ENCODE measurements at places on chromosomes 5 and 9.

GRCh38 chr5:103433211-103433610 is 129.4 kb downstream of the NUDT12 start:
- DNase-seq = no peak

DNA sequence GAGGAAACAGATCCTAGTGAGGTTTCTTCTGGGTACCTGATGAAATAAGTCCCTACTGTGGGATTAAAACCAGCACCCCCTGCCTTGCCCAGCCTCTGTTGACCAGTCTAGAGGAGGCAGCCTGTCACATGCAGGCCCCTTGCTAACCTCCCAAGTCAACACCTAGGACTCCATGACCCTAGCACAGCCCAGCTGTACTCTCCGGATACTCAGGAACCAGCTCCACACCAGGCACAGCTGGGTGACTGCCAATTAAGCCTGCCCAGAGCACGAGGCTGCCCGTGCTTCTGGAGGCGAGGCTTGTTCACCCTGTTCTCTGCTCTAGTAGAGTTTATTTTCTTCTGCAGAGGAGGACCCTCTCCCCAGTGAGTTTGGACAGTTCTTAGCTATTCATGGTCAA is 92.5 kb downstream of the SNX24 start:
- no peak for DNase-seq

DNA sequence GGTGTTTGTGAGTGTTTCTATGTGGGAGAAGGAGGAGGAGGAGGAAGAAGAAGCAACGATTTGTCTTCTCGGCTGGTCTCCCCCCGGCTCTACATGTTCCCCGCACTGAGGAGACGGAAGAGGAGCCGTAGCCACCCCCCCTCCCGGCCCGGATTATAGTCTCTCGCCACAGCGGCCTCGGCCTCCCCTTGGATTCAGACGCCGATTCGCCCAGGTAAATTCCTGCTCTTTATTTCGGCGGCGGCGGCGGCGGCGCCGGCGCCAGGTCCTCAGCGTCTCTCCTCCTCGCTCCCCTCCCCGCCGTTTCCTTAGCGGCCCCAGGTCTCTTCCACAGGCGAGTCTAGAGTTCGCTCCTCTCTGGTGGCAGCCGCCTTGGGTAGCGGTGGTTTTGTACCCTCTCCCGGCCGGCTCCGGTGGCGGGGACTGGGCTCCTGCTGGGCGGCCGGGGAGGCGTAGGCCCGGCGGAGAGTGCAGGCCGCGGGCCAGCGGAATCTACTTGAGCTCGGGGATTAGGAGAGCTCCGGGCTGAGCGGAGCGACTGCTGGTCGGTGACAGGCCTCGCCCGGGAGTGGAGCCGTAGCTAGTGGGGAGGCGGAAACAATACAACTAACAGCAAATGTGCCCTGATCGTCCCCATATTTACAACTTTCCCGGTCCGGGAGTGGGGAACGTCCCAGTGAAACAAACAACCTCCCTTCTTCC is 547 bp downstream of the NIPBL start:
- peak; percentile 31 for DNase-seq

DNA sequence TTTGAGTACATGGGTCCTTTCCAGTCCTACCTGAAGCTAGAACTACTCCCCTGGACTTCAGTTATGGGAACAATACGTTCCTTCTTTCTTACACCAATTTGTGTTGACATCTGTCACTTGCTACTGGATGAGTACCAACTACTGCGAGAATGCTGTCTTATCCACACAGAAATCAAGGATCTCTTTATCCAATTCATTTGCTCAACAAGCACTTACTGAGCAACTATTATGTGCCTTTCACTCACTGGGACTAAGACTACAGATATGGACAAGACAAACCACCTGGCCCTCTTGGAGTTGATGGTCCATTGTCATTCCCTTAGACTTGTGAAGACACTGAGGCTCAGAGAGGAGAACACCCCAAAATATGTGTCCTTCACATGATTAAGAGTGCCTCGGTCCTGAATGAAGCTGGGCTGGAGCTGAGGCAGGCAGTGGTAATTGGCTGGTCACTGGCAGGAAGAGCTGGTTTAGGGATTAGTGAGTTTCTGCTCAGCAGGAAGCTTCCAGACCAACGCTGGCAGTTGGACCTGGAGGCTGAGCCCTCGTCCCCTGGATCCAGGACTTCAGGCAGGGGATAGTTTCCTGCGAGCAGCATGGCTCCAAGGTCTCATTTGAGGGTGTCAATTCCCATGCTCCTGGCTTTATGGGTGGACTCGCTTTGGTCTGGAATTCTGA is 8.4 kb upstream of the ARSI start:
- DNase-seq = no peak

- DNase-seq = no peak
Measured at GRCh38 chr5:59125011-59125961, 542.4 kb downstream of the RAB3C start.

DNA sequence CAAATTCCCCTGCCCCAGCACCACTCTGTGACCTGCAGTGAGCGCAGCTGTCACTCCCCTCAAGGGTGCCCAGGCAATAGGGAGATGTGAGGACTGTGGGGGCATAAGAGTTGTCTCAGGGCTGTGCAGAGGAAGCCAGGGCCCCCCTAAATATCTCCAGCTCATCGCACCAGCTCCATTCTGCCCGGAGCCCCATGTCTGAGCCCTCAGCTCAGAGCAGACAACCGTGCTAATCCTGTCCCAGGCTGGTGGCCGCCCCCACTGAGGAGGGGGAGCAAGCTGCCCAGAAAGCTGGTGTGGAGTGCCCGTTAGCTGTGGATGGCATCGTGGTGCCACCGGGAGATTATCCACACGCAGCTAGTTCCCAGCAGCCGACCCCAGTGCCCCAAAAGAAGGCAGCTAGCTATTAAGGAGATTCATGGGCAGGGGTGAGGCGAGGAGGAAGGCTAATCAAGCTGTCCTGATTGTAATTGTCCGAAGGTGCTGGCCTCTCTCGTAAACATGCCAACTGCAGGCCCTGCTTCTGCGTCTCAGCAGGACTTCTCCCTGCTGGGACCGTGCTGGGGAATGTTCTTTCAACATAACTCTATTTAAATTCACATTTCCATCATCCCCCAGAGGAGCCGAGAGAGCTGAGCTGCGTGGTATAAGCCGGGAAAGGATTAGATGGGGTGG is 17.0 kb upstream of the FIBCD1 start:
- DNase-seq = no peak

DNA sequence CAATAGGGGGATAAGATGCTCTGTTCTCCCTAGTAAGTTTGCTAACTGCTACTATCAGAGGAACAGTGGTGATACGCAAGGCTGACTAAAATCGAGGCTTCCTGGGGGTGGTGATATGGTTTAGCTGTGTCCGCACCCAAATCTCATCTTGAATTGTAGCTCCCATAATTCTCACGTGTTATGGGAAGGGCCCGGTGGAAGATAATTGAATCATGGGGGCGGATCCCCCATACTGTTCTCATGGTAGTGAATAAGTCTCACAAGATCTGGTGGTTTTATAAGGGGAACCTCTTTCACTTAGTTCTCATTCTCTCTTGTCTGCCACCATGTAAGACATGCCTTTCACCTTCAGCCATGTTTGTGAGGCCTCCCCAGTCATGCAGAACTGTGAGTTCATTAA is 135.1 kb downstream of the LHFPL2 start:
- no peak for DNase-seq

GRCh38 chr5:73969195-73970036 is 343.4 kb downstream of the ARHGEF28 start:
- no peak for DNase-seq

- no peak for DNase-seq
Measured at GRCh38 chr5:143570989-143571388, 167.5 kb upstream of the NR3C1 start.

- DNase-seq = no peak
Measured at GRCh38 chr9:96242811-96243210, 59.2 kb downstream of the HSD17B3 start.

DNA sequence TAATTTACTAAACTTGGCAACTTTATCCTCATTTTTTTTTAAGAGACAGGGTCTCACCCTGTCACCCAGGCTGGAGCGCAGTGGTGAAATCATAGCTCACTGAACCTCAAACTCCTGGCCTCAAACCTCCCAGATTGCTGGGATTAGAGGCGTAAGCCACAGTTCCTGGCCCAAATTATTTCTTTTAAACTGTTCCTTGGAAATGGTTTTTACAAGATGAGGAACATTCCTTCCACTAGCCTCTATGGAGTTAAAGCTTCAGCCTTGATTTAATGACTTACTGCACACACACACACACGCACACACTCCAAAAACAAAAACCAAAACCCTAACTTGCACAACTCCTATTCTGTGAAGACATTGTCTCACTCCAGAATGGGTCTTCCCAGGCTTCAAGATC is 77.2 kb upstream of the TARS1 start:
- no peak for DNase-seq

DNA sequence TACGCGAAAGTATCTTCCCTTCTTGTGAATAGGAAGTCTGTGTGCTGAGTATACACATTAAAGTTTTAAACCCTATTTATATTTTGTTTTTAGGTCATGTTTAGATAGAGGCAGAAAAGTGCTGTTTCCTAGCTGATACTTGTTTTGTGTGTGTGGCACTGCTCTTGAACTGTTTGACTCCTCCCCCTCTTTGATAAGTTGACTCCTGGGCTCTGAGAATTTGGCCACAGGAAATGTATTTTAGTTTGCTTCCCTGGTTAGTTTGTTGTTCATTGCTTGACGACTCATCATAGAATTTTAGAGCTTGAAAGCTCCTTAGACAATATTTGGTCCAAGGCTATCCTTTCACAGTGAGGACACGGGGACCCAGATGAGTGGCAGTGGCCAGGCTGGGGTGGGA is 2.0 kb upstream of the CDC14B start:
- no peak for DNase-seq

- no peak for DNase-seq
Measured at GRCh38 chr9:85212887-85213286, 528.9 kb downstream of the AGTPBP1 start.

- DNase-seq = no peak
Measured at GRCh38 chr5:68440245-68440644, 224.7 kb downstream of the PIK3R1 start.

- DNase-seq = no peak
Measured at GRCh38 chr9:121743441-121744001, 92.1 kb downstream of the DAB2IP start.

- DNase-seq = no peak
Measured at GRCh38 chr5:124536333-124536732, 210.1 kb downstream of the ZNF608 start.

- DNase-seq = no peak
Measured at GRCh38 chr9:11319538-11319937, 706.7 kb upstream of the PTPRD start.

DNA sequence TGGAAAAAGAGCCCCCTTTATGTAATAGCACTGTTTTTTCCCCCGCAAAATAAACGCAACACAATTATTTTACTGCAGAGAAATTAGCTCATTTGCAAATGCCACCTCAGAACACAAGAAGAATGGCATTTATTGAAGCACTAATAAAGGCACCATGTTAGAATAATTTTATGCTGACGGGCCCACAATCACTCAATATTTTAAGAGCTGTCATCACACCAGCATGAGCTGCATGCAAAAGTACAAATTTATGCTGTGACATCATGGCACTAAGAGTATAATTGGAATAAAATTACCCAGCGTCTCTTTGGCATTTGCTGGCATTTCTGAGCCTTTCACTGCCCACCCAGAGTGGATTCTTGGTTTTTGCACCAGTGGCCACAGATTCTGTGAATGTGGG is 364.6 kb downstream of the TLE4 start:
- no peak for DNase-seq

- no peak for DNase-seq
Measured at GRCh38 chr9:78607853-78608252, 310.9 kb downstream of the PSAT1 start.
